ENCODE measurements at places on chromosomes 4 and X.

- no peak for DNase-seq
Observed at GRCh38 chr4:102343964-102344519, 1.2 kb downstream of the SLC39A8 start.

DNA sequence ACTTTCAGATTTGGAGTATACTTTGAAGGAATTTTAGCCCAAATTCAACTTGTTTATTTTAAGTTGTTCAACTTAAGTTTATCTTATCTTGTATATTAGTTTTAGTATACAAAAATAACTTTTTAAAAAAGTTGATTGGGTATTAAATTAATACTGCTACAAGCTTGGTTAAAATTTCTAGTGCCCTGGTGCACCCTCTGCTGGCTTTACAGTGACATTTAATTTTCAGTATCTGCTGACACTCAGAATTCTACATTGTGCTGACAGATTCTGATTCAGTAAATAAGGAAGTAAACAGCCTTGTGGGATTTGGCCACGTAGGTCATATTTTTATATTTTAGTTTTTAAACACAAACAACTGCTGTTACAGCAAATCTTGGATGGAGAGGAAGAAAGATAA is 2.9 kb downstream of the EDA start:
- DNase-seq: peak; percentile 8

DNA sequence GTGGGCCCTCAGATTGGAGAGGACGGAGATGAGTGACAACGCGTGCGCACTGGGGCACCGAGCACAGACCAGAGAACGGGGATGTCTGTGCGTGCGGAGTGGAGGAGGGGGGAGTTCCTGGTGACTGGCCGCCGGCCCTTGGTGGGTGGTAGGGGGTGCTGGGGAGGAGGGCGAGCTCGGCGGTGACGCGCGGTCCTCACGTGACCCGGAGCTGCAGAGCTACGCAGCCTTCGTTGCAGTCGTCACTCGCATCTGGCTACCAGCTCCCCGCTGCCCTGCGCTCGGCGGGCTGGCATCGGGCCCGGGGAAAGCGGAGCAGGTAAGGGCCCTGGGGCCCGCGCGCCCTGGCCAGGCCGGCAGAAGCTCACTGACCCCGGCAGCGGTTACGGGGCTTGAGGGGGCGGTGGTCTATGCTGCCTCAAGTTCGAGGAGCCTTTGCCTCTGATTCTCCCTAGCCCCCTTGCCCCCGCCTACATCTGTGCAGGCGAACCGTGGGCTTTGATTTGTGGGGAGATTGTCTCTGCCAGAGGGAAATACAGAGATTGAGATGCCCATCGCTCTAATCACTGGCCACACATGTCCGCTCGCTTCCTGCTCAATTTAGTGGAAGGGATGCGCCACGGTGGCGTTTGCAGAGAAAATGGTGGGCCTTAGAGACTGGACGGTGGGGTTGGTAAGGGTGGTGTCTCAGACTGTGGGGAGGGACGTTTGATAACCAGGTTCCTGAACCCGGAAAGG is at the start of gene ARMCX4:
Gene ARMCX4 (plus strand): TSS at position 245 of the 738 bp plus-strand sequence. CDS start 3,134 bp downstream, outside the sequence.
- DNase-seq: peak; percentile 8

- DNase-seq: no peak
Observed at GRCh38 chr4:107187091-107187490, 151.0 kb upstream of the DKK2 start.

DNA sequence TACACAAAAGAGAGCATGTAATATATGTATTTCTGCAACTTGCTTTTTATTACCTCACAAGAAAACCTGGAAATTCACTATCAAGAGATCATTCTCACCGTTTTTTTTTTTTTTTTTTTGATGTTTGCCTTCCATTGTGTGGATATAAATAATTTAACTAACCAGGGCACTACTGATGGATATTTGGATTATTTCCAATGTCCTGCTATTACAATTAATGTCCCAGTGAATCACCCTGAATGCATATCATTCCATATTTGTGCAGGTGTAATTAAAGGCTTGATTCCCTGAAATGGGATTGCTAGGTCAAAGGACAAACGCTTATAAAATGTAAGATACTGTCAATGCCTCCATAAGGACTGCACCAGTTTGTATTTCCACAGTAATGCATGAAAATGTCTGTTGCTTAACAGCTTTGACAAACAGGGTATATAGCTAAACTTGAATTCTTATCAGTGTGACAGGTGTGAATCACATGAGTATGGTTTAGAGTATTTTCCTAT is 87.8 kb downstream of the NCAPG start:
- no peak for DNase-seq

GRCh38 chr4:13659341-13660070 is 32.0 kb upstream of the BOD1L1 start:
- DNase-seq: no peak

DNA sequence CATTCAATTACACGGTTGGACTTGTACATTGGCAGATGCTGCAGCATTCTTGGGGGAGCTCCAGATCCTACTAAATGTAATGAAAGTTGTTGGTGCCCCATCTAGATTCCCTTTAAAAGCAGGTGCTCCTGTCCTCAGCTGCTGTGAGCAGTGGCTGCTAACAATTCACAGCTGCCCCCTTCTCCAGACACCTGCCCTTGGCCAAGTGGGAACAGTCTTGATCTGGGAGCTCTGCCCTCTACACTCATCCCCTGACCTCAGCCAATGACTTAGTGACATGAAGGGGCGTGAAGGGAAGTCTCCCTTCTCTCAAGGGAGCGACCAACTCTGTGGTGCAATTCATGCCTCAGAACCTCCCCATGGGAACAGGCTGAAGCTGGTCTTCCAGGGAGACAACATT is 125.7 kb downstream of the EIF4E start:
- no peak for DNase-seq

- no peak for DNase-seq
Observed at GRCh38 chrX:12617241-12617640, 174.0 kb upstream of the PRPS2 start.

GRCh38 chr4:70564033-70564432 is 28.0 kb upstream of the AMBN start:
- DNase-seq: no peak

- no peak for DNase-seq
Observed at GRCh38 chrX:17829566-17829965, 31.5 kb downstream of the RAI2 start.

DNA sequence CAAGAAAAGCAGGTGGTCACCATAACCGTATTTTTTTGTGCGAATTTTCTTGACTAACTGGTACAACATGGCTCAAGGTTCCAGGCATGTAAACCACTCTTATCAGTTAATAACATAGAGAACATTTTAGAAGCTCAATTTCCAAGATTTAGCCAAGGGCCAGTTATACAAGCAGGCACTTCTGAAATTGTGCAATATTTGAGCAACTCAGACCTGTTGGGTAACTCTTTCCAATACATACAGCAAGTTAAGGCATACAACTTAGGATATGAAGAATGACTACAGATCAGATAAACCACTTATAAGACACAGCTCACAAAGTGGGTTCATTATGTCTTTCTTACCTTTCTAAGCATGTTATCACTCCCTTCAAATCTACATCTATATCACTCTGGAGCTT is 43.9 kb downstream of the ZNF280C start:
- no peak for DNase-seq

GRCh38 chrX:19825271-19825670 is 62.1 kb downstream of the SH3KBP1 start:
- no peak for DNase-seq

DNA sequence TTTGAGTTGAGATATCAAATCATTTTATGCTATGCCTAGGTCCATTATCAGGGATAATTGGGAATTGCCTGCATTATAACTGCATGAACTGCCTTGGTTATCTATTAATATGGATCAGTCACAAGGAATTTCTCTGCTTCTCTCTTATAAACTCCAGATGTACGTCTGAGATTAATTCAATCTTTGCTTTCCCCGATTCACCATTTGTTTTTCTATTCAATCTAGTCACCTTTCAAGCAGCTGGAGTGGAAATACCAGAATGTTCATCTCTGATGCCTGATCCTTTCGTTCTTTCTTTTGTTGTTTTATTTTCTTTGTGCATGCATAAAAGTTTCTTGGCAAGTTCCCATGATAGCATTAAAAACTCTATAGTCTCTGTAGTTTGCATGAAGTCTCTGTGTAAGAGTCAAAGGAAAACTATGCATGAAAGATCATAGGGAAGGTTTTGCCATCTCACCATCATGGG is 22.6 kb downstream of the SYNPO2 start:
- DNase-seq: no peak

DNA sequence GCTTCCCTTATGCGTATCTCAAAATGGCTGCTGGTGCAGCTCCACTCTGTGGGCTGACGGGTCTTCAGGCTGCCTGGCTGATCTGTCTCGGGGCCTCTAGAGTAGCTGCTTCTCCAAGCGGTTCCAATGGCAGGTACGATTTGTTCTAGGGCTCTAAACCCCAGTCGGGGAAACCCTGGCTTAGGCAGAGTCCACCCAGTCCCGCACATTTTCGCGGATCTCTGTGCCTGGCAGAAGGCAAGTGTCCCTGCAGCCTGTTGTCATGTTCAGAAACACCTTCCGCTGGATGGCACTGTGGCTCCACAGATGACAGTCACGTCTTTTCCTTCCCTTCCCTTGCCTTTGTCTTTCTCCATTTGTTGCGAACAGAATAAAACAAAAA is 54.4 kb downstream of the NBDY start:
- DNase-seq: no peak

- DNase-seq: no peak
Observed at GRCh38 chr4:184573701-184574100, 75.5 kb downstream of the CASP3 start.

DNA sequence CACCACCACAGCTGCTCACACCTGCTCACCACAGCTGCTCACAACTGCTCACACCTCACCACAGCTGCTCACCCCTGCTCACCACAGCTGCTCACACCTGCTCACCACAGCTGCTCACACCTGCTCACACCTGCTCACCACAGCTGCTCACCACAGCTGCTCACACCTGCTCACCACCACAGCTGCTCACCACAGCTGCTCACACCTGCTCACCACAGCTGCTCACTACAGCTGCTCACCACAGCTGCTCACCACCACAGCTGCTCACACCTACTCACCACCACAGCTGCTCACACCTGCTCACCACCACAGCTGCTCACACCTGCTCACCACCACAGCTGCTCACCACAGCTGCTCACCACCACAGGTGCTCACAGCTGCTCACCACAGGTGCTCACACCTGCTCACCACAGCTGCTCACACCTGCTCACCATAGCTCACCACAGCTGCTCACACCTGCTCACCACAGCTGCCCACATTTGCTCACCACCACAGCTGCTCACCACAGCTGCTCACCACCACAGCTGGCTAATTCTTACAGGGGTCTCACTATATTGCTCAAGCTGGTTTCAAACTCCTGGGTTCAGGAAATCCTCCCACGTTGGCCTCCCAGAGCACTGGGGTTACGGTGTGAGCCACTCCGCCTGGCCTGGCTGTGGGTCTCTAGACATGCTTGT is 30.4 kb upstream of the CPLX1 start:
- DNase-seq: no peak

GRCh38 chr4:48270951-48271473 is 1.4 kb upstream of the TEC start:
- no peak for DNase-seq

DNA sequence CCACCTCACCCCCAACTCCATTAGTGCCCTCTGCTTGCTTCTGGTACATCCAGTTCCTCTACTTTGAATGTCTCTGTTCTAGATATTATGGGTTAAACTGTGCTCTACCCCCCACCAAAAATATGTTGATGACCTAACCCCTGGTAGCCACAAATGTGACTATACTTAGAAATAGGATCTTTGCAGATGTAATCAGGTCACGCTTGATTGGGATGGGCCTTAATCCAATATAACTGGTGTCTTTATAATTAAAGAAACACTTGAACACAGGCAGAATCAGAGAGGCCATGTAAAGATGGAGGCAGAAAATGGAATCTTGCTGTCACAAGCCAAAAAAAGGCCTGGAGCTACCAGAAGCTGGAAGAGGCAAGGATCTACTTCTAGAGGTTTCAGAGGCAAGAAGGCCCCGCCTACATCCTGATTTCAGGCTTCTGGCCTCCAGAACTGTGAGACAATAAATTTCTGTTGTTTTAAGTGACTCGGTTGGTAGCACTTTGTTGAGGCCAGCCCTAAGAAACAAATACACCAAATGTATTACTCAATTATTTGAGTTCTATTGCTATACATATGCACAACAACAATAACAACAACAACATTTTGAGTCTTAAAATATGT is 220.0 kb downstream of the PPP3CA start:
- DNase-seq: no peak

GRCh38 chrX:110142096-110142495 is 139.2 kb downstream of the TMEM164 start:
- no peak for DNase-seq

GRCh38 chrX:1601051-1601767 is 9.8 kb downstream of the AKAP17A start:
- DNase-seq: no peak

- DNase-seq: no peak
Observed at GRCh38 chrX:80223982-80224579, 196.2 kb upstream of the TENT5D start.

Measured in activated CD4-positive, alpha-beta T cell treated with anti-CD3 and anti-CD28 coated beads, Interleukin-2, amount 10 ng/mL, durations not matched to agents 7 days and 5 days (primary cell).